ENCODE measurements at places on chromosomes 3 and 15.

GRCh38 chr3:197518881-197519421, 36.8 kb downstream of the BDH1 start:
- DNase-seq: no peak

- no peak for DNase-seq
Measured at GRCh38 chr3:35187908-35188307, 451.4 kb upstream of the ARPP21 start.

- no peak for DNase-seq
Measured at GRCh38 chr15:41691471-41691870, 31.3 kb downstream of the MGA start.

GRCh38 chr3:171827836-171828458, 15.2 kb upstream of the TMEM212 start:
- DNase-seq: no peak

- no peak for DNase-seq
Measured at GRCh38 chr15:66743204-66743603, 41.2 kb downstream of the SMAD6 start.

- DNase-seq: no peak
Measured at GRCh38 chr15:58908550-58909309, 24.7 kb downstream of the SLTM start.

- DNase-seq: peak; percentile 25
Measured at GRCh38 chr3:27467545-27467944, 16.6 kb downstream of the SLC4A7 start.

DNA sequence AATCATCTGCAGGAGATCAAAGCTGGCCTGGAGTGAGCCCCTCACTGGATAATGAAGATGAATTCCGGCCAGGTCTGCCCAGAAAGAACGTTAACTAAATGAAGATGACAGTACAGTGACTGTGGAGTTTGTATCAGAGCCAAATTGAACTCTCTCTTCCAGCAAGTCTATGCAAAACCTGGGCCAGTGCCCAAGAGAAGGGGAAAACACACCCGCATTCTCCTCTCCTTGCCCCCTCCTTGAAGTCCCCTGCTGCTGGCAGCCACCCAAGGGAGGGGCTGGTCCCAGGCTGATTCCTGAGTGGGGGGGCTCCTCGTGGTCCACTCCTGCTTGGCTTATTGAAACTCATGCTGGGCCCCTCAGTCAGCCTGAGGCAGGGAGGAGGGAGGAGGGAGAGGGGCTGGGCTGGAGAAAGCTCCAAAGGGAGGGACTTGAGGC, 155.7 kb downstream of the RAB11A start:
- DNase-seq: no peak

GRCh38 chr3:43512754-43513404, 108.9 kb downstream of the ANO10 start:
- no peak for DNase-seq

- no peak for DNase-seq
Measured at GRCh38 chr3:122074621-122075265, 19.6 kb downstream of the CD86 start.

- no peak for DNase-seq
Measured at GRCh38 chr3:76490064-76490463, 549.8 kb upstream of the ROBO2 start.

DNA sequence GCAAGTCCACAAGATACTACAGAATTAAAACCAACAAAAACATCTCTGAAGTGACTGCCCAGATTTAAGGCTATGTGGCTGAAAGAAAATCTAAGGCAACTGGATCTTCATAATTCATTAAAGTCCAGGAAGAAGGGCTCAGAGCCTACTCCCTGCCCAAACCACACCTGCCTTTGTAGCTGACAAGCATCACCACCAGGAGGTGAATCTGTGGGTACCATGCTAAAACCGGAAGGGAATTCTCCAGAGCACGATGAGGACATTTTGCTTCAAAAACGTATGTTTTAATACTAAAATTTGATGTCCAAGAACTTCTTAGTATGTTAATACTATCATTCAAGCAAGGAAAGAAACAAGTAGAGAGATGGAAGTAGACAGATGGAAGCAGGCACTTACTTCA, 495.9 kb upstream of the NECTIN3 start:
- no peak for DNase-seq

- DNase-seq: no peak
Measured at GRCh38 chr15:51386029-51386428, 44.6 kb downstream of the GLDN start.

GRCh38 chr3:4722103-4722502, 229.0 kb downstream of the ITPR1 start:
- no peak for DNase-seq

DNA sequence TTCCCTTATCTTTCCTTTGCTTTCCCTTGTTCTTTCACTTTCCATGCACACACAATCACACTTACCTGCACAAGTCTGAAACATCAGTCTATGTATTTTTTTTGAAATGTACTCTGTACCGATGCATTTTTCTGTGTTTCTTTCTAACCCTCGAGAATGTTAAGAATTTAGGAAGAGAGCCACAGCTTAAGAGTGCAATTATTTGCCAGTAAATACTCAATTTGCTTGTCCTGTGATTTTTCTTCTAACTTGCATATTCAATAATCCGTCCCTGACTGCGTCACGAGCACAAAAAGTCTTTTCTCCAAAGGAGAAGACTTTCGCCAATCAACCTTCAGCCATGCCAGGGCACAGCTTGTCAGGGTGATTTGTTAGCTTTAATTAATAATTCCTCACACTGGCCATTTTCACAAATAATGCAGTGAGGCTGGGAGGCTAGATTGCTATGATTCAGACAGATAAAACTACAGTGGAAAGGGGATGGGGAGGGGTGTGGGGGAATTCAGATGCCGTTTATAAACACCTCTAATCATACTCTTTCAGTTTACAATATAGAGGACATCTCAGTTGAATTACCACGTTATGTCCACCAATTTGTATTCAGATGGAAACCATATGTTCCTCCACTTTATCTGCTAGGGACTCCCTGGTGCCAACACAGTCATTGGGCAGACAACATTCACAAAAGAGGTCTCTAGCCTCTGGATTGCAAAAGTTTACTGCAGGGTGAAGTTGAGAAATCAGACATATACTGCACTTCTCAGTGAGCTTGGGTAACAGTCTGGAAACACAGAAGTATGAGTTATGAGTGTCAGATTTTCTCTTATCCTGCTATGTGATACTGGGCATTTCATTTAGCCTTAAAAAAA, 388.0 kb downstream of the ZBTB20 start:
- no peak for DNase-seq

- DNase-seq: no peak
Measured at GRCh38 chr15:81199031-81199779, 2.5 kb downstream of the IL16 start.

DNA sequence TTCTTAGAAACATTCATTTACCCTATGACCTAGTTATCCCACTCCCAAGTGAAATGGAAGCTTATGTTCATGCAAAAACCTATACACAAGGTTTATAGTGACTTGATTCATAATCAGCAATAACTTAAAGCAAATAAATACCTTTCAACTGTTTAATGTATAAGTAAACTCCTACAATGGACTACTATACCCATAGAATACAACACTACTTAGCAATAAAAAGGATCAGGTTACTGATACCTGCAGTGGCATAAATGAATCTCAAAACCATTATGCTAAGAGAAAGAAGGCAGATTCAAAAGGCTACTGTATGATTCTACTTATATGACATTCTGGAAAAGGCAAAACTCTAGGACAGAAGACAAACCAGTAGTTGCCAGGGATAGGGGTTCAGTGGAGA, 8.3 kb upstream of the POLR2M start:
- DNase-seq: no peak

GRCh38 chr15:92608866-92609700, 46.5 kb downstream of the FAM174B start:
- no peak for DNase-seq

DNA sequence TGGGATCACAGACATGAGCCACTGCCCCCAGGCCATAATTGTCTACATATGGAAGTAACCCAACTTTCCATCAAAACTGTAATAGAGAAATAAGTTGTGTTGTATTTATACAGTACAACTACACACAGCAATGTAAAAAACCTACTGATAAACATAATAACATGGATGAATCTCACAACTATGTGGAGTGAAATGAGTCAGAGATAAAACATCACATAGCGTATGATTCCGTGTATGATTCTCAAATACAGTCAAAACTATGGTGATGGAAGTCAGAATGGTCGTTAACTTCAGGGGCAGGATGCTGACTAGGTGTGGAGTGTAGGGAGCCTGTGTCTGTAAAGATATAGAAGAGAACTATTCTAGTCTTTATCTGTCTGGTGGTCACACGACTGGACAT, 332.7 kb upstream of the SLCO3A1 start:
- DNase-seq: no peak

DNA sequence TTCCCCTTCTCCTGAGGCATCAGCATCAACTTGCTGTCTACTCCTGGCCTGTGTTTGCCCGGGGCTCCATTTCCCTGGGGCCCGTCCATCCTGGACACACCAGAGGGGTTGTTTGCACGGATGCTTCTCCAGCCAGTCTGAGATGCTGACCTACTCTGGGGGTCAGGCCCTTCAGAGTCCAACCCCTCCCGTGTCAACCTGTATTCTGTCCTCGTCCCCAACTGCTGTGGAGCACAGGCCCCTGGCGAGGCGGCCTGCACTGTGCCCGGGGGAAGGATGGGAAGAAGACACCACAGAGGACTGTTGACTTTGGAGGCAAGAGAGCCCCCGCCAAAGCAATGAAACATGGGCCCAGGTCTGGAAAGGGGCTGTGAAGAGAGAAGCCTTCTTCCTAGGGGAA, 25.8 kb downstream of the ALS2CL start:
- DNase-seq: no peak

DNA sequence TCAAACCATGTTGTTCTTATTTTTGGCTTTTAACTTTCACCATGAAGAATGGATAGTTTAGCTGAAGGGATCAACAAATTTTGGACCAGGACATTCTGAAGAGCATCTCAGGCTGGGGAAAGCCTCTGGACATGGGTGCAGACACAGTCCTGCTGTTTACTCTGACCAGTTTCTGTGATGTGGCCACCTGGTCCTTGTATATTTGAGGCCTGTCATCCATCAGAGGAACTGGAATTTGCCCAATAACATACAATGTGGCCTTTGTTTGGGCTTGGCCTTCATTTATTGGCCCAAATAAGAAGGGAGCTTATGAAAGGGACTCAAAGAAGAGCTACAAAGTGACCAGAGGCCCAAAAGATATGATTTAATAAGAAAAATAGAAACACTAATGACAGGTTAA, 127.9 kb downstream of the MYRIP start:
- no peak for DNase-seq

- no peak for DNase-seq
Measured at GRCh38 chr3:50662408-50662807, 12.3 kb upstream of the DOCK3 start.

GRCh38 chr3:84789961-84790360, 168.8 kb upstream of the CADM2 start:
- DNase-seq: no peak

DNA sequence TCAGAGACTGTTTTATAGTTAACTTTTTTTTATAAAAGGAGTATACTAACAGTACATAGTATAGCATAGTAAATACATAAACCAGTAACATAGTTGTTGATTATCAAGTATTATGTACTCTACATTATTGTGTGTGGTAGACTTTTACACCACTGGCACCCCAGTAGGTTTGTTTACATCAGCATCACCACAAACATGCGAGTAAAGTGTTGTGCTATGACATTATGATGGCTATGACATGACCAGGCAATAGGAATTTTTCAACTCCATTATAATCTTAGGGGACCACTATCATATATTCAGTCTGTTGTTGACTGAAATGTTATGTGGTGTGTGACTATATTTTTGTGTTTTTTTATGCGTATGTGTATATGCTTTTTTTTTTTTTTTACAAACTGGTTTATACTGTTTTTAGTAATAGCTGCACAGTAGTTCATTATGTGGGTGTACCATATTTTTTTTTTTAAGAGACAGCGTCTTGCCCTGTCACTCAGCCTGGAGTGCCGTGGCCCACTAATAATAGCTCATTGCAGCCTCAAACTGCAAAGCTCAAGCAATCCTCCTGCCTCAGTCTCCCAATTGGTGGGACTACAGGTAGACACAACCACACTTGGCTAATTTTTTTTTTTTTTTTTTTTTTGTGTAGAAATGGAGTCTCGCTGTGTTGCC, 1.9 kb downstream of the CAPN7 start:
- no peak for DNase-seq

DNA sequence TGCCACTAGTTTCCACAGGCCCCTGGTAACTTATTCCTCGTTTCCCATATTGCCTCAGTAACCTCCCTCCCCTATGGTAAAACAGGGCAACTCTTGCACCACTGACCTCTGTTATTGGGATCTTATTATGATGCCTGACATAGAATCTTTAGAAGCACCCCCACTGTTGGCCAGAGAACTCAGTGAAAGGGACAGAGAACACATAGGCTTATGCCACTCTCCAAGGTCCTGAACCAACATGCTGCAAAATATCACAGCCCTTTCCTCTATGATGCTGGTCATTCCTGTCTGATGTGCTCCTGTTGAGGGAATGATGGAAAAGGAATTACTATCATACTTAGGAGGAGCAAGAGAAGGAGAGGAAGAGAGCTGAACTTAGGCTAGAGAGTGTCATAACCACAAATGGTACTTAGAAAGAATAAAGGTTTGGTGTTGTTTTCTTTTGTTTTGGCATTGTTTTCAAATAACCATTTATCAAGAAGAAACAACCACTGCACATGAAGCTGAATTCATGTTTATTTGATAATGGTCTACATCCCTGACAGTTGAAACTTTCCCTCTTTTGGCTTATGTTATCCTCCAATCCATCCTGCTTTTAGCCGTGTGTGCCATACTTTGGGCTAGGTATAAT, 330.2 kb downstream of the EPHB1 start:
- peak; percentile 6 for DNase-seq

DNA sequence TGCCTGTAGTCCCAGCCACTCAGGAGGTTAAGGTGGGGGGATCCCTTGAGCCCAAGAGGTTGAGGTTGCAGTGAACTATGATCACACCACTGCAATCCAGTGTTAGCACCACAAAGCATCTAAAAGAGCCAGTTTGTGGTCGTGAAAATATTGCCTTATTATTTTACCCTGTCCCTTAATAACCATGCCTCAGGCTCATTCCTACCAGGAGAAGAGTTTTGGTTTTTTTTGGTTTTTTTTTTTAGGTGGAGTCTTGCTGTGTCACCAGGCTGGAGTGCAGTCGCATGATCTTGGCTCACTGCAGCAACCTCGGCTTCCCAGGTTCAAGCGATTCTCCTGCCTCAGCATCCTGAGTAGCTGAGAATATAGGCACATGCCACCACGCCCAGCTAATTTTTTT, 17.9 kb upstream of the AVEN start:
- DNase-seq: no peak

GRCh38 chr3:155424323-155424710, 130.8 kb upstream of the STRIT1 start:
- DNase-seq: no peak

GRCh38 chr3:143810953-143811265, 37.4 kb downstream of the SLC9A9 start:
- DNase-seq: no peak
